Activated CD8-positive, alpha-beta T cell treated with anti-CD3 and anti-CD28 coated beads for 36 hours (primary cell): ENCODE measurements at places on chromosomes 2 and 18.

DNA sequence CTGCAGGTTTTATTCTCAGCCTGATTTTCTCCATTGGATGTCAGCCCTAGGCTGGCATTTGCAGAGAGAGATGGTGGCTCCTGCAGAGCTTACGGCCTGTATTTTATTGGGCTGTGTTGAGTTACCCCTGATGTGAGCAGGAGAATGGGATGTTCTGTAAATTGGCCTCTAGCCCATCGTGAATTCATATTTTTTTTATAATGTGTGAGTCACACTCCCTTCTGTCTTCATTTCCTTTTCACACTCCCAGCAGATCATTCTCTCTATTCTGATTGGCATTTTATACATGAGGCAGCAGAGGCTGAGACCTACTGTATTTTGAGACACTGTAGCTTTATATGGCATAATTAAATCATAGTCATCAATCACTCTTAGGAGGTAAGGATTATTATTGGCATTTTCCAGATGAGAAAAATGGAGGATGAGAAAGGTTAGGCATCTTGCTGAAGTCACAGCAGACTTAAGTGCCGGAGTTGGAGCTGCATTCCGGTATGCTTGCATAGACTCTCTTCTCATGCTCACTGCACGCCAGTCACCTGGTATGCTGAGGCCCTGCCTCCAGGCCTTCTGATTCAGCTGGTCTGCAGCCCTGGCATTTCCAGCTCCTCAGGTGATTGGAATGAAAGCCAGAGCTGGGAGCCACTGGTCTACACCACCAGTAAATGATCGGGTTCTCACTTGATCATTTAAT, 142.4 kb downstream of the NEDD4L start:
- no peak for DNase-seq

GRCh38 chr2:46510598-46511177, 31.3 kb downstream of the TMEM247 start:
- DNase-seq: no peak

GRCh38 chr2:39730685-39731302, 48.3 kb downstream of the THUMPD2 start:
- no peak for DNase-seq

GRCh38 chr2:54240515-54241469, 15.2 kb downstream of the TSPYL6 start:
- no peak for DNase-seq

DNA sequence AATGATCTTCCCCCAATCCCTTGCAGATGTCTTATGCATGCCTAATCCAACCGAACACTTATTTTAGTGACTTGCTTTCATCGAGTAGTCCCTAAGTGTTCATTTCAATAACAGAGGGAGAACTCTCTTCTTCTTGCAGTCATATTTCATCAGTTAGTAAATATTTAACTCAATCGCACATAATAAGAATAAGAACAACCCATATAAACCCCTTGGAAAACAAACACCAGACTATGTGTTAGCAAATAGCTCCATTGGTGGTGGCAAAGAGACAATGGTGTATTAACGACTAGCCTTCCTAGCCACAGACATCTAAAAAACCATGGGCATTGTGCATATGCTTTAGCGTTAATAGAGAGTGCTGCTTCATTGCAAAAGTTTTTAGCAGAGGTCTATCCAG, 725.8 kb downstream of the BCL11A start:
- DNase-seq: no peak

GRCh38 chr18:36328916-36329315, 31.4 kb downstream of the FHOD3 start:
- no peak for DNase-seq

DNA sequence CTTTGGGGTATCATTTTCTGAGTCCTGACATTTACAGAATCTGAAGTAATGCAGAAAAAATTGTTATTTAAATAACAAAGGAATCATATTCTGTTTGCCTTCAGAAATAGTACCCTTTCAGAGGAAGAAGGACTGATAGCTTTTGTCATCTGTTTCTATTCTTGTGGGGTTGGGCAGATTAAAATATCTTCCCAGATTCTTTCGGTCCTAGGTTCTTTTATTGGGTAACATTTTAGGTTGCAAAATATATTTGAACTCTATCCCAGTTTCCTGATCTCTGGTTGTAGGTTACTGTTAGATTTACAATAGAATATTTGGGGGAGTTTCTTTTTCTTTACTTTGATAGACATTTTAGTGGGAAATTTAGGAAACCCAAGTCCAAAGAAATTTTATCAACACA, 550.5 kb downstream of the SPAG16 start:
- no peak for DNase-seq

- no peak for DNase-seq
Observed at GRCh38 chr2:233437439-233437955, 83.2 kb downstream of the DGKD start.

DNA sequence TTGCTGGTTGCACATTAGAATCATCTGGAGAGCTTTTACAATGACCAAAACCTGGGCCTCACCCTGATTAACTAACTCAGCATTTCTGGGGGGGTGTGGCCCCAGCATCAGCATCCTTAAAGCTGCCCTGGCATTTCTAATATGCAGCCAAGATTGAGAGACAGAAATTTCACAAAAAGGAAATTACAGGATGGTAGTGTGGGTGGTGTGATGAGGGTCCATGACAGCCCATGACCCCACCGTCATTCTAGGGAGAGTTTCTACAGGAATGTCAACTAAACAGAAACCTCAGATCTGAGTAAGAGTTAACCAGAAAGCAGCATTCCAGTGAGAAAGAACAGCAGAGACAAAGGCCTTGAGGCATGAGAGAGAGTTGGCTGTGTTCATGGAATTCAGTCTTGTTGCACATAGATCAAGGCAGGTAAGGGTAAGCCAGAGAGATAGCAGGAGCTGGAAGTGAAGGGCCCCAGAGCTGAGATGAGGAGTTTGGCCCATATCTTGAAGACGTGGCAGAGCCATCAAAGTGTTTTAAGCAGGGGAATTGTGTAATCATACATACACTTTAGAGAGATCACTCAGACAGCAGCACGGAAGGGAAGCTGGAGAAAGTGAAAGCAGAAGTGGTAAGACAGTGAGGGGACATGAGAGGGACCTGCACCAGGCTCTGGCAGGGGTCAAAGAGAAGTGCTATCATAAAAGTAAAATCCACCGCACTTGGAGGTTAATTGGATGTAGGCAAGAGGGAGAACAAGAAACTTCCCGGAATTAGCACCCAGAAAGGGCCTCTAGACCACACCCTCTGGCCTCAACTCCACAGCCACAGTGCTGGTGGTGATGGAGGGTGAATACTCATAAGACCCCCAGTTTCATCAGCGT, 7.8 kb upstream of the TRABD2A start:
- peak; percentile 79 for DNase-seq

DNA sequence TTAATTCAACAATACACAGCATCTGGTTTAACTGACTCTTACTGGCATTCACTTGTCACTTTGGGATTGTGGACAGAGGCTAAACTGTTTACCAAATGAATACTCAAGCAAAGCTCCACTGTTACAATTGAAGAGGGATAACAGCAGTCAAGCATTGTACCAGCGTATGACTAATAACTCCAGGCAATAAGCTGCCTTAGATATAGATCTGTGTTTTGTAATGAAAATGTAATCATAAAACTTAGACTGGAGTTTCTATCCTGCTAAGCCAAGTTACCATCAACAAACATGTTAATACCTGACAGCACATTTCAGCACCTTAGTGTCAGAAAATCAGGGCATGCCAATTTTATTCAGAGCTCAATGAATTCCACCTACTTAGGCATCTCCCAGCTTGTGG, 889.5 kb downstream of the EPHA4 start:
- DNase-seq: no peak

DNA sequence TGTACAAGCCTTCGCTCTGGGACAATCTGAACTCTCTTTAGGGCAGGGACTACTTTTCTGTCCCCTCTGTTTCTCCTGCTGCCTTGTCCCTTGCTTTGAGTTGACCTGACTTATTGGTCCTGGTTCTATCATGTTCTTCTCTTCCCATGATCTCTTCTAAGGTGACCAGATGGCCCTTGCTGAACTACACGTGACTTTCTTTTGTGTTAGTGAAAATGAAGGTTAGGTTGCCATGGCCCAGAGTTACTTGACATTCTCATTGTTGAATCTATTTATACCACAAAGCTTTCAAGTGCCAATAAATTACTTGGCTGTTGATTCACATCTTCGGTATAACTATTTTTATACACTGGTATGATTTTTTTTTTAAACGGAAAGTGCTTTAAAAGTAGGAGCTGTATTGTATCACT, 24.4 kb downstream of the MRPL33 start:
- no peak for DNase-seq

GRCh38 chr2:238270606-238271005, 17.8 kb downstream of the PER2 start:
- no peak for DNase-seq

DNA sequence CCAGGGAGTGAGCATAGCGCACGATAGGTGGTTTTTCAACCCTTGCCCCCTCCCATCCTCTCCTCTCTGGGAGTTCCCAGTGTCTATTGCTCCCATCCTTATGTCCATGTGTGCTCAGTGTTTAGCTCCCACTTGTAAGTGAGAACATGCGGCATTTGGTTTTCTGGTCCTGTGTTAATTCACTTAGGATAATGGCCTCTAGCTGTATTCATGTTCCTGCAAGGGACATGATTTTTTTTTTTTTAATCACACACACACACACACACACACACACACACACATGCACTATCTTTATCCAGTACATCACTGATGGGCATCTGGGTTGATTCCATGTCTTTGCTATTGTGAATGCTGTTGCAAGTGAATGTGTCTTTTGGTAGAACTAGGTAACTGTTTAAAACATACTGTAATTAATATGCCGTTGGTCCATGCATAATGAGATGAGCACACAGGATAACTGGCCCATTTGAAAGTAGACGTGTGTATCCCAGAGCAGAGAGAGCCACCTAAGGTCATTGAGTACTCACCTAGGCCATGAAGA, 43.2 kb upstream of the SIX2 start:
- DNase-seq: no peak

- DNase-seq: no peak
Observed at GRCh38 chr2:71831193-71831577, 316.5 kb downstream of the CYP26B1 start.

- no peak for DNase-seq
Observed at GRCh38 chr2:201414099-201415023, 36.9 kb downstream of the TRAK2 start.

- no peak for DNase-seq
Observed at GRCh38 chr2:168365094-168365621, 90.9 kb upstream of the CERS6 start.

- no peak for DNase-seq
Observed at GRCh38 chr2:47429795-47430194, 26.8 kb downstream of the MSH2 start.

DNA sequence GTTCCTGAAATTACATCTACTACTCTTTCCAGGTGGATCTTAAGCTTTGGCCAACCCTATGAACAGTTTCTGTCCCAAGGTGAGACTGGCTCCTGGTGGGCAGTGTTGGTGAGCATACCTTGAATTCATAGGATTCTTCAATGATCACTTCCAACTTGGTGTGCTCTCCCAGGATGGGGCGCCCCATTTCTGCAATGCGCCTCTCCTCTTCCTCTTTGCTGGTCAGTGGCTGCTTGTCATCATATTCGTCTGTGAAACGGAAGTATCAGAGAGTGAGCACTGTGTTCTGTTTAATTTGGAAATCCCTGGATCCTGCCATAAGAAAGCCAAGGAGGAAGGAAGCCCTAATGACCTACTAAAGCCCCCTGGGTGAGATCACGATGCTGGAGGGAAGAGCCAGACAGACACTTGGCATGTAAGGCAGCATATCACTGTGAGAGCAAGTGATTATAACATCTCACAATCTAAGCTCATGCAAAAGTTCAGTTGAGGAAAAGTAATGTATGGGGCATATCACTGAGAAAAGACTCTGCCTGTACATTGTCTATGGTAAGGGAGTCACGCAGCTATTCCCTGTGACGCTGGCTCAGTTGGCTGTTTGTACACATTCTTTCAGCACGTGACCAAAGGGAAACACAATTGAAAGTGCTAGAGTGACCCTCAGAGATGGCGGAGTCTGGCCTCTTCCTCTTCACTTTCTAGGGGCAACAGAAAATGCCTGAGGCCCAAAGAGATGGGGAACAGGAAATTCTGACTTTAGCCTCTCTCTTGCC, 287.0 kb downstream of the SLC8A1 start:
- no peak for DNase-seq

DNA sequence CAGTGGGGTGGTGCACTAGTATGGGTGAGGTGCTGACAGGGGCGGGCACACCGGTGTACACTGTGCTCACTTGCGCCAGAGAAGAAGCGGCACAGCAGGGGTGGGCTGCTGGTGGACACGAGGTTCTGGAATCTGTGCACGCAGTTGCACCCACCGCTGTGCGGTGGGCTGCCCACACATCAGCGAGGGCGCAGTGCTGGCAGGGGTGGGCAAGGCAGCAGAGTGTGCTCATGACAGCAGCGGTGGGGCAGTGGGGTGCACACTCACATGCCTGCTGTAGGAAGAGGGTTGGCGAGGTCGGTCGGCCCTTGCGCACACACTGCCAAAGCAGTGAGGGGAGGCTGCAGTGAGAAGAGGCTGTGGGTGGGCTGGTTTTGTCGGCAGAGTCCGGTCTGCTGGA, 141.8 kb downstream of the GALNT13 start:
- DNase-seq: no peak

DNA sequence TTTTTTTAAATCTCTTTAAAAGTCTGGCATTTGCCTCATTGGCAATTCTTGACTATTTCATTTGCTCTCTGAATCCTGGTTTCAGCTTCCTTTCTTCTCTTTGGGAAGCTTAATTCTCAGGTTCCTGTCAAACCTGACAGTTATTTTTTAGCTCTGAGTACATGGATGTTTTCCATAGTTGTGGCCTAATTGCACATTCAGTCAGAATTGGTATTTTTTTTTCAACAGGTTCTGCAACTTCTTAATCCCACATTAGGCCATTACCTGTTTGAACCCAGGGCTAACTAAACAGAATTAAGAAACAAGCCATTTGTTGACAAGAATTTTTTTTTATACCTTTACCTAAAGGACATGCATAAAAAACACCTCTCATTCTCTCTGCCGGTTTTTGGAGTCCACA, 338.8 kb downstream of the SETBP1 start:
- DNase-seq: no peak

GRCh38 chr2:25912851-25913695, 34.8 kb upstream of the ASXL2 start:
- no peak for DNase-seq

GRCh38 chr2:186883666-186884065, 34.7 kb upstream of the ZSWIM2 start:
- DNase-seq: no peak

DNA sequence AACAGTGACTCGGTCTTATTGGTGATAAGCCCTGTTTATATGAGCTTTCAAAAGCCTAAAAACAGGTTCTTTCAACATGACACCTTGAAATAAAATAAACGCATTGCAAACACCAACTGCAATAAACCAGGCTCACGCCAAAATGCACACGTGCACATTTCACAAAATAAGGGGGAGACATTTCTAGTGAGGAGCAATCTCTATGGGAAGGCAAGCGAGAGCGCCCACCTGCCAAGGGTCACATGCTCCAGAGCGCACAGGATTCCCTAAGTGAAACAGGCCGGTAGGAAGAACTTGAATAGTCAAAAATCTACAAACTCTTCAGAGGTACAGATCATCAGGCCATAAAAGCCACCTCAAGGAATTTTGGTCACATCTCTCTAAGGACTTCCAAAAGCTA, 1.9 kb downstream of the PID1 start:
- no peak for DNase-seq

GRCh38 chr2:231039821-231040364, 2.6 kb downstream of the C2orf72 start:
- DNase-seq: no peak
